ENCODE measurements at places on chromosomes 16 and 17. TPM values are rescaled to one million over a fixed set of nuclear protein-coding genes. Genes with fewer than 3 reads are reported as not detected.

PLEKHH3 gene
- total RNA-seq = 20.3 TPM

- DNase-seq = peak; percentile 74
- peaks cover 34% of the 10 kb centered on the region for H3K4me1 ChIP-seq
- H3K27ac ChIP-seq = no peak overlapping the region
- H3K27me3 ChIP-seq = no peaks in the 10 kb centered on the region
- no peak overlapping the region for H3K4me3 ChIP-seq
These were observed 267.1 kb upstream of the TNRC6C start for GRCh38 chr17:77691216-77692085.

TVP23A gene
- total RNA-seq = 1.2 TPM

PRSS36 gene
- 3.9 TPM for total RNA-seq

DNA sequence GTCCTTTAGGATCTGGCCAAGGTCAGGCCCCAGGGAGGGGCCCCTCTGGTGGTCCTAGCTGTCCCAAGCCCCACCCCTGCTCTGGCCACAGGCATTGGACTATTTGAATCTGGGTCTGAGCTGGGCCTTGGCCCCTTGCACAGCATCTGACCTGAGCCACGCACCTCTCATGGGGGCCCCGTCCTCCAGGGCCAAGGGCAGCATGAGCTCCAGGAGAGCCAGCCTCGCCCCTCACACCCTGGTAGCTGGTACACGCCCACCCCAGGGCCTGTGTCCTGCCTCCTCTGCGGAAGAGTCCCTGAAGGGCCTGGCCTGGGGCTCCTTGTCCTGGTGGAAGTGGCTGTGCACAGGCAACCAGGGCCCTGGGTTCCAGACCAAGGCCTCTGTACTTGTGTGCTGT lies 23.8 kb downstream of the ENDOV start:
- H3K36me3 ChIP-seq = peaks cover 4% of the 10 kb centered on the region
- no peak overlapping the region for H3K27ac ChIP-seq
- no peaks in the 10 kb centered on the region for H3K27me3 ChIP-seq
- H3K4me3 ChIP-seq = no peak overlapping the region
- DNase-seq = no peak
- peaks cover 2% of the 10 kb centered on the region for H3K4me1 ChIP-seq

DNA sequence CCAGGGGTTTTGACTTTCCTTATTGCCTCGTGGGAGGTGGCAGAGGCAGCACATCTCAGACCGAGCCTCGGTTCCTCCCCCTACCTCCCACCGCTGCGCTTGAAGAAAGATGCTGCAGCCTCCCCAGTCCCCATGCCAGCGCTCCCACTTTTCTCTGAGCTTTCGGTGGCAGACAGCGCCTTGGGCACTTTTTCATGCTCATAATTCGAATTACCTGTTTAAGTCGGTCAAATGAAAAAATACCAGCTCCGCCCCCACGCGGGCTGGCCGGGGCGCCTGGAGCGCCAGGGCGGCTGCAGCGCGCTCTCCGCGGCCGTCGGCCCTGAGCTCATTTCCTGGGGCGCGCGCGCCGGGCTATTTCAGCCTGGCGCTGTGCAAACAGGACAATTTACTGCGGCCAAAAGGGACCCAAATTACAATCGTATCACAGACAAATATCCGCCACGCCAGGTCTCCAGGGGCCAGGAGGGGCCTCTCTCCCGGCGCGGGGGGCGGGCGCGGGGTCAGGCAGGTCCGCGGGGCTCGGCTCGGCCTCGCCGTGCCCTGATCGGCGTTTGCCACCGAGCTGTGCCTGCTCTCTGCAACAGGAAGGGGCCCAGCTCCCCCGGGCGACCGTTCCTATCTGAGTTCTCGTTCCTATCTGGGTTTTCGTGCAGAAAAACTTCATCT lies 45.0 kb downstream of the SOST start:
- H3K27ac ChIP-seq = no peak overlapping the region
- H3K4me3 ChIP-seq = peak overlapping the region; percentile 49
- no peaks in the 10 kb centered on the region for H3K36me3 ChIP-seq
- no peaks in the 10 kb centered on the region for H3K27me3 ChIP-seq
- DNase-seq = no peak

DNA sequence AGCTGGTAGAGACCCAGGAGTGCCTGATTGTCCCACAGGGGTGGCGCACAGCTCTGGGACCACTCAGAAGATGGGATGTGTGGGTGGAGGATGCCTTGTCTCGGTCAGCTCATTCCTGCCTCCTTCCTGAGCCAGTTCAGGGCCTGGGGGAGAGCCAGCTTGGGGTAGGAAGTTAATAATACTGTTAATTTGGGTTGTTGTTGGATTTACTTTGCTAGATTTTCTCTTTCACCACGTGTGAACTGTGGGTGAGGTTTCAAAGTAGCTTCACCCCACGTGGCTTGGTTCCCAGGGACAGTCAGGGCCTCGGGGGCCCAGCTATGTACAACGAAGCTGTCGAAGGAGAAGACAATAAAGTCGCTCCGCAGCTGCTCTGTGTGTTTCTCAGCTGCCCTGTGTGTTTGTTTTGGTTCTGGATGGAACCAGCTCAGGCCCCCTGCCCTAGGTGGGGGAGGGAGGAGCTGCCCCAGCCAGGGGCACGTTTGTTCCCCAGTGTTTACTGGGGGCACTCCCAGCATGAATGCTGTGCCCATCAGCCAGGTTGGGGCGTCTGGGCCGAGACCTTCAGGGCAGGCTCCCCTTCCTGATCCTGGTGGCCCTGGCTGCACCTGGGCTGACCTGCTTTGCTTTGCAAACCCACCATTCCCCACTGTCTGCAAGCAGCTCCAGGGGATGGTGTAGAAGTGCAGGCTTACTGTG lies 2.3 kb downstream of the NUDT16L1 start:
- DNase-seq = no peak
- H3K27me3 ChIP-seq = no peaks in the 10 kb centered on the region
- H3K4me1 ChIP-seq = peaks cover 47% of the 10 kb centered on the region
- peaks cover 32% of the 10 kb centered on the region for H3K36me3 ChIP-seq
- H3K27ac ChIP-seq = peak overlapping the region; percentile 90
- no peak overlapping the region for H3K4me3 ChIP-seq

DNA sequence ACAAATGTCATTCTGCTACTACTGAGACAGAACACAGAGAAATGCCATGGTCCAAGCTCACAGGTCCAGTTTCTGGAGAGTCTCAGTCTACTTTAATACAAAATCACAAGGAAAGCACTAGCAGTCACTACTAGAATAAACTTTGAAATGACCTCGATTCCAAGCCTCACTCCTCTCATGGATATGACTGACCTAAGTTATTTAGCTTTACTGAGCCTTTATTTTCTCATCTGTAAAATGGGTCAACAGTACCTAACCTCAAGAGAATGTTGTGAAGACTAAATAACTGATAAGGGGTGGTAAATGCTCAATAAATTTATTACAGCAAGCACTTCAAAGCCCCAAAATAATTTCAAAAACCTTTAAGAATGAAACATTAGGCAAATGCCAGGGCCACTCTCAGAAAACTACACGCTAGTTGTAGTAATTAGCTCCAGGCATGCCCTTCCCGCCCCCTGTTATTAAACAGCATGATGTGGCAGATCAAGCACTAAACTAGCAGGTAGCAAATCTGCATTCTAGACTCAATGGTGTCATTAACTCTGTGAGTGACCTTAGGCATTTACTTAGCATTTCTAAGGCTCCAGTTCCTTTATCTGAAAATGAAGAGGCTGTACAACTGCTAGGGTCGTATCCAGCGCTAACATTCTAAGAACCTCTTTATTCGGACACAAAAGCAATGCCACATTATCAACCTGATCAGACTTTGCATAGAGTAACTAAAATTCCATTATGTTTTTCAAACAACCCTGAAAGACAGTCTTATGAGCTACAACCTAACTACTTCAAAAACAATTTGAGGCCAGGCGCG lies 8.4 kb downstream of the GSPT1 start:
- H3K27me3 ChIP-seq = no peaks in the 10 kb centered on the region
- no peak for DNase-seq
- H3K36me3 ChIP-seq = no peaks in the 10 kb centered on the region
- no peak overlapping the region for H3K27ac ChIP-seq
- H3K4me3 ChIP-seq = no peak overlapping the region

- peaks cover 59% of the 10 kb centered on the region for H3K4me1 ChIP-seq
- no peaks in the 10 kb centered on the region for H3K27me3 ChIP-seq
These were observed 76.0 kb downstream of the VMP1 start for GRCh38 chr17:59783221-59784047.

SECTM1 gene
- total RNA-seq = 41.1 TPM

RBBP6 gene
- total RNA-seq = 89.0 TPM

DNA sequence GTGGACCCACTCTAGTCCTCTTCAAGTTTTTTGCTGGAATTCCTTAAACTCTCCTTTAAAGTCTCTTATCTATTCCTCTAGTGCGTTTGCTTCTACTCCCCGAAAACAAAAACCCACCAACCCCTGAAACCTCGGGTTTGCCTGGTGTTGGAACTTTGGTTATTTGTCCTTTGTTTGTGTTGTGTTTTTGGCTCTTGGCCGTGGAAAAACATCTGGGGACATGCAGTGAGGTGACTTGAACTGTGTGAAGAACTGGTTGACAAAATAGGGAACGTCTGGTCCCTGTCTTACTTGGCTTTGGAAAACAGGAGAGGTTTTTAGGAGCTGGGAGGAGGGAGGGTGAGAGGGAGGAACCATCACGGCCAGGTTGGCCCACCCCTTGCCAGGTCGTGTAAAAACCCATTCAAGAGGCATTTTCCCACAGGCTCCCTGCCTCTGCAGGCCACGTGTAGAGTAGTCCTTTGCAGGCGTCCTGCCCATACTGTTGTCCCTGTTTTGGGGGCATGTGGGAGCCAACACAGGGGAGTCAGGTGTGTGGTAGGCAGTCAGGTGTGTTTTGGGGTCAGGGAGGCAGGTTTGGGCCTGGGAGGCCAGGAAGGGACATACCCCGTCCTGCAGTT lies 169.3 kb downstream of the RAB11FIP4 start:
- H3K36me3 ChIP-seq = peaks cover 5% of the 10 kb centered on the region
- no peaks in the 10 kb centered on the region for H3K27me3 ChIP-seq
- peak overlapping the region; percentile 92 for H3K27ac ChIP-seq
- peaks cover 69% of the 10 kb centered on the region for H3K4me1 ChIP-seq
- H3K4me3 ChIP-seq = peak overlapping the region; percentile 69

PPY gene
- not detected for total RNA-seq

- peaks cover 6% of the 10 kb centered on the region for H3K36me3 ChIP-seq
- no peak for DNase-seq
- H3K4me3 ChIP-seq = no peak overlapping the region
- H3K27me3 ChIP-seq = no peaks in the 10 kb centered on the region
- no peak overlapping the region for H3K27ac ChIP-seq
- peaks cover 17% of the 10 kb centered on the region for H3K4me1 ChIP-seq
These were observed 93.2 kb upstream of the TOB1 start for GRCh38 chr17:50959341-50959740.

DNA sequence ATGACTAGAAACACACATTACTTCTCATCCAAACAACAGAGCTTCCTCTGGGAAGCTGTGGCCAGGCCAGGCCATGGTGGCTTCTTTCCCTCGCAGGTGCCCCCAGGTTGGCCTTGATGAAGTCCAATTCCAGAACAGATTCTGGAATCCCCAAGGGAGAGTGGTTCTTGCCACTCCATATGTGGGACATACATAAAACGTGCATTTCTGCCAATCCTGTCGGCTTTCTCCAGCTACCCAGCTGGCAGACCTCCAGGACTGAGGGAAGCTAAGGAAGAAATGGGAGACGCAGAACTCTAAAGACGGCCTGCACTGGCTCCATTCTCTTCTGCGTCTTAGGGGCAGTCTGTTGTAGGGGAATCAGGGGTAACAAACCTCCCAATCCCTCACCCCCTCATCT lies 219.2 kb upstream of the CDH5 start:
- no peak for DNase-seq
- H3K27ac ChIP-seq = no peak overlapping the region
- H3K36me3 ChIP-seq = no peaks in the 10 kb centered on the region
- H3K4me1 ChIP-seq = peaks cover 8% of the 10 kb centered on the region
- H3K27me3 ChIP-seq = no peaks in the 10 kb centered on the region
- no peak overlapping the region for H3K4me3 ChIP-seq

TBC1D3K gene
- not detected for total RNA-seq

ABCC3 gene
- 2.9 TPM for total RNA-seq

DNA sequence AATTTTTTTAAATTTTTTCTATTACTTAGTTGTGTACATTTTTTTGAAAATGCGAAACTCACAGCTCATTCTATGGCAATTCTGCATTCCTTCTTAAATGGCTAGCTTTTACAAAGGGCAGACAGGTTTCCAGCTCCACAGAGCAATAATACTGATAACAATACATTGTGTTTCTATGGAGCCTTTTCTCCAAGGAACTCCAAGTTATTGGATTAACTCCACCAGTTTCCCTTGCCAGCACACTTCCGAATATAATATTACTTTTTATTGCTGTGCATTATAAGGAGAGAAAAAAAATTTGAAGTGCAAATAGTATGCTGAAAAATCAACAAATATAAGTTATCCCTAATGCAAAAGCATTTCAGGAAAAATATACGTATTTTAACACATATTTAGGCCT lies 127.5 kb upstream of the PSMD7 start:
- no peaks in the 10 kb centered on the region for H3K27me3 ChIP-seq
- H3K36me3 ChIP-seq = no peaks in the 10 kb centered on the region
- H3K27ac ChIP-seq = no peak overlapping the region
- DNase-seq = no peak
- H3K4me3 ChIP-seq = no peak overlapping the region

DNA sequence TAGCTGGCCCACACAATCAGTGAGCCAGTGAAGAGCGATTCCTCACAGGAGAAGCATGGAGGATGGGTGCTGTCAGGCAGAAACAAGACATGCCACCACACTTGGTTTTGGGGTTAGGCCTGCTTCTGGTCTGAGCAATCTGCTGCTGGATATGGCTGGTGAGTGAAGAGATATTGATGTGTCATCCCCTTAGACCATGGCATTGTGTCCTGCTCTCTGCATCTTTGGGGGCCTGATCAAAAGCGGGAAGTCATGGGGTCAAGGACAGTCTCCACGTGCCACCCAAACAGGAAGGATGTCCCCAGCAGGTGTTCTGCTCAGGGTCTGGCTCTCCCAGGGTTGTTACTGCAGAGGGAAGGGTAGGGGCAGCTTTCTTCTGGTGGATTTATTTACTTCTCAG lies 140.7 kb downstream of the PRKCB start:
- no peak for DNase-seq
- H3K4me3 ChIP-seq = no peak overlapping the region
- no peaks in the 10 kb centered on the region for H3K36me3 ChIP-seq
- no peaks in the 10 kb centered on the region for H3K4me1 ChIP-seq
- H3K27me3 ChIP-seq = no peaks in the 10 kb centered on the region
- no peak overlapping the region for H3K27ac ChIP-seq

- H3K4me1 ChIP-seq = peaks cover 14% of the 10 kb centered on the region
- no peak overlapping the region for H3K27ac ChIP-seq
- no peak for DNase-seq
- no peak overlapping the region for H3K4me3 ChIP-seq
- no peaks in the 10 kb centered on the region for H3K27me3 ChIP-seq
- no peaks in the 10 kb centered on the region for H3K36me3 ChIP-seq
These were observed 112.1 kb downstream of the C16orf78 start for GRCh38 chr16:49485663-49486062.

GRCh38 chr16:1681032-1681431 lies 3.0 kb downstream of the JPT2 start:
- H3K27ac ChIP-seq = no peak overlapping the region
- H3K4me3 ChIP-seq = no peak overlapping the region
- peaks cover 29% of the 10 kb centered on the region for H3K36me3 ChIP-seq
- peaks cover 8% of the 10 kb centered on the region for H3K4me1 ChIP-seq

GRCh38 chr16:20348365-20349185 lies 3.9 kb downstream of the UMOD start:
- no peak overlapping the region for H3K27ac ChIP-seq
- no peaks in the 10 kb centered on the region for H3K27me3 ChIP-seq
- no peaks in the 10 kb centered on the region for H3K36me3 ChIP-seq
- no peaks in the 10 kb centered on the region for H3K4me1 ChIP-seq
- no peak for DNase-seq
- H3K4me3 ChIP-seq = no peak overlapping the region

GRCh38 chr16:84281074-84281473 lies 13.6 kb upstream of the WFDC1 start:
- H3K36me3 ChIP-seq = no peaks in the 10 kb centered on the region
- DNase-seq = no peak
- peaks cover 21% of the 10 kb centered on the region for H3K4me1 ChIP-seq
- no peak overlapping the region for H3K27ac ChIP-seq
- H3K27me3 ChIP-seq = no peaks in the 10 kb centered on the region

Data from esophagus muscularis mucosa (tissue), 4 donors.